Caco-2 (cell line): ENCODE measurements at places on chromosomes 7 and 10. TPM values are rescaled to one million over a fixed set of nuclear protein-coding genes. Genes with fewer than 3 reads are reported as not detected.
A peak's percentile ranks its signal among the peaks of the same experiment; 100 is the strongest.

- DNase-seq, result no peak
Measured at GRCh38 chr10:11255796-11256444, 238.2 kb downstream of the CELF2 start.

DNA sequence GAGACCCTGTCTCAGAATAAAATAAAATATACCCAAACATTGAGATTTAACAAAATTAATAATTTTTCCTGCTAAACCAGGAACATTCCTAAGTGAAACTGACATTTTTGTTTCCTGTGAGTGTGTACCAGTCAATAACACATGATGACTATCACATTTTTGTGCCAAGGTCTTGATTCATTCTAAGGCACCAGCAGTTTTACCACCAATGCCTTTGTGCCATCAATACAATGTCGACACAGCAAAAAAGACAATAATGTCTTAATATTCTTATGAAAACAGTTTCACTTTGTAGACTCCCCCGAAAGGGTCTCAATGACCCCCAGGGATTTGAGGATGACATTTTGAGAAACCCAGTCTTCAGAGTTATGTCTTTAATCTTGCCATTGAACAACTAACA is 7.2 kb upstream of the CADPS2 start:
- no peak for DNase-seq

DNA sequence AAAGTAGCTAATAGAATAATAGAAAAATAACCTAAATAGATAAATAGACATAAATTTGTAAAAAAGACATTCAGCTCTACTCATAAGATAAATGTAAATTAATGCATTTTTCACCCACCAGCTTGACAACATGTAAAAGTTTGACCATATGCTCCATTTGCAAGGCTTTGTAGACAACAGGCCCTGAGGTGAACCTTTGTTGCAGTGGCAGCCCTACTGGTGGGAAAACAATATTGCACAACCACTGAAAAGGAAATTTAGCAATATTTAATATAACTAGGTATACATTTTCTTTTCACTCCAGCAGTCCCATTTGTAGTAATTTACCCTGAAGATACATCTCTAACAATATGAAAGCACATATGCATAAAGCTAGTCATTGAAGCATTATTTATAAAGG is 39.0 kb upstream of the ADRA2A start:
- DNase-seq, result no peak

GRCh38 chr10:48525113-48525512 is 79.8 kb downstream of the ARHGAP22 start:
- DNase-seq, result no peak

DNA sequence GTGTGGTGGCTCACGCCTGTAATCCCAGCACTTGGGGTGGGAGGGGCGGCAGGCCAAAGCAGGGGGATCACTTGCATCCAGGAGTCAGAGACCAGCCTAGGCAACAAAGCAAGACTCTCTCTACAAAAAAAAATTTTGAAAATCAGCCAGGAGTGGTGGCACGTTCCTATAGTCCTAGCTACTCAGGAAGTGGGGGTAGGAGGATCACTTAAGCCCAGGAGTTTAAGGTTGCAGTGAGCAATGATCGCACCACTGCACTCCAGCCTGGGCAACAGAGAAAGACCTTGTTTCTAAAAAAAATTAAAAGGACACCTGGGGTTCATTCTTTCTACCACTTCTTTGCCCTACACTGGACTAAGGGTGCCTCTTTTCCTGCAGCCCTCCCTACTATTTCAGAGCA is 15.1 kb downstream of the WAPL start:
- no peak for DNase-seq

DNA sequence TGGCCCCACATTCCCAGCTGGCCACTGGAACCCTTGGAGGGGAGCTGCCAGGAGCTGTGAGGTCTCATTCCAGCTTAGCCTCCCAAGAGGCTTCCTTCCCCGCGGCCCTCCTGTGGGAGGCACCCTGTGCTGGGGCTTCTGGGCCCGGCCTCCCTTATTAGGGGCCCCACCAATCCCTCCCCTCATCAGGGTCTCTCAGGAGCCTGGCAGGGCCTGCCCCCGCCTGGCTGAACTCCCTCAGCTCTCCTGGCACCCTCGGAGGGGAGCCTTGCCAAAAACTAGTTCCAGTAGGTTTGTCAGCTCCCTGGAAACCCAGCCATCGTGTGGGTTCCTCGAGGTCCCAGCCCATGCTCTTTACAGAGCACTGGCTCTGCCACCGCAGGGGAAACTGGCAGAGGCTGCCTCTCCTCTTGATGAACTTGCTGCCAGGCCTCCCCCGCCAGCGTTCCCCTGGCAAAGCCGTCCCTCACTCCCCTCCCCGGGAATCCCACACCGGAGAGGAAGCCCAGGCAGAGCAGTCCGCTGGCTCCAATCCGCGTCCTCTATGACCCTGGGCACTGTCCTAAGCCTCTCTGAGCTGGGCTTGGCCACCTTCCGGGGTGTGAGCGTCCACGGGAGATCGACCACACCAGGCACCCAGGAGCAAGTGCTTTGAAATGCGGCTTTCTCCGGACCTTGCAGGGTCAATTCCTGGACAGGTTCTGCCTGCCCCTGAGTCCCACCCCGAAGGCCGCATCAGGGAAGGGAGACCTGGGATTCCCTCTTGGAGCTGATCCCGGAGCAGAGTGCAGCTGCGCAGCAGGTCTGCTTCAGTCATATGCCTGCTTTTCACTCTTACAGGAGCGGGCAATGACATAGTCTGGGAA is 139.8 kb downstream of the ARHGAP22 start:
- DNase-seq, result no peak

DNA sequence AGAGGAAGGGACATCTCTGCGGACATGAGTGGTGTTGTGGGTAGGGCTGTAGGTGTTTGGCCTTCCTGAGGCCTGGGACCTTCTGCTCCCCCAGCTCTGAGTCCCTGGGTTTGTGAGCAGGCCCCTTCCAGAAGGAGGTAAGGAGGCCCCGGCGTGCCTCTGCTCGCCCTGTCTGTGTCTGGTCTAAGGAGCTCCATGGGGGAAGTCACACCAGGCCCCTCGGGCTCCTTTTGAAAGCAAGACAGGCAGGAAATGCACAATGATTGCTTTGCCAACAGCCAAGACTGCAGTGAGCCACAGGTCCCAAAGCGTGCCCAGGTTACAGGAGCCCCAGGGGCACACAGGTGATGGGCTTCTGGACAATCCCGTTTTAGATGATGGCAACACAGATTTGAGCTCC is 89.5 kb downstream of the FAM53B start:
- DNase-seq, result no peak

- no peak for DNase-seq
Measured at GRCh38 chr10:36358736-36359135, 716.6 kb upstream of the FZD8 start.

GRCh38 chr10:241966-242643 is 106.8 kb downstream of the ZMYND11 start:
- no peak for DNase-seq

- DNase-seq, result no peak
Measured at GRCh38 chr7:16634271-16634738, 11.2 kb downstream of the ANKMY2 start.

GRCh38 chr10:59905731-59906416 is 482 bp downstream of the CCDC6 start:
- peak; percentile 48 for DNase-seq

- no peak for DNase-seq
Measured at GRCh38 chr10:116417821-116418220, 9.8 kb upstream of the PNLIPRP3 start.

DNA sequence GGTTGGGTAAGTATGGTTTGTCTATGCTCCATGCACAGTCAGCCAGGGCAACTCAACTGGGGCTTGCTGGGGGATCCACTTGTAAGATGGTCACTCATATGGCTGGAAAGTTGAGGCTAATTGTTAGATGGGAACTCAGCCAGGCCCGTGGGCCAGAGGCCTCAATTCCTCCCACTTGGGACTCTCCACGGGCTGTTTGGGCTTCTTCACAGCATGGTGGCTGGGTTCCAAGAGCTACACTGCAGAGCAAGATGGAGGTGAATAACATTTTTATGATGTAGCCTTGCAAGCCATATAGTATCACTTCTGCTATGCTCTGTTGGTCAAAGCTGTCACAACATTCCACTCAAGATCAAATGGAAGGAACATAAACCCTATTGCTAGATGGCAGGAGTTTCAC is 39.2 kb downstream of the ELMO1 start:
- no peak for DNase-seq

GRCh38 chr10:49749556-49750491 is 12.3 kb downstream of the OGDHL start:
- DNase-seq, result no peak

GRCh38 chr7:41732436-41732785 is 29.5 kb upstream of the INHBA start:
- no peak for DNase-seq

GRCh38 chr10:8502573-8502972 is 448.1 kb downstream of the GATA3 start:
- no peak for DNase-seq

- DNase-seq, result no peak
Measured at GRCh38 chr10:4011136-4011812, 226.3 kb upstream of the KLF6 start.

DNA sequence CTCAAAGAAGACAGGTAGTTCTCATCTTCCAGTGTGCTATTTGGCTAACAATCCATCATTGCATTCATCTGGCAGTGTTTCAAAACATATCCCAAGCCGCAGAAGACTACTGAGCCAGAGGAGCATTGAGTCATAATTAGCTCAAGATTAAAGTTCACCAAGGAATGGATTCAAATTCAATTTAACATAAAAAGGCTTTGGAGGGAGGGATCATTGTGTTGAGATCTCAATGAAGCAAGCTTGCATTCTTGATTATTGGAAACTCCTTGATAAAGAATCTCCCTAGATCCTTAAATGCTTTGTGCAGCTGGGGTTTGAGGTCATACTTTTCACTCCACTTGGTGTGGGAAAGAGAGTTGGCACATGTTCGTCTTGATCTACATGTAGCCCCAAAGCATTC is 142.8 kb upstream of the SEMA3A start:
- DNase-seq, result no peak

GRCh38 chr7:99221866-99222265 is 14.0 kb upstream of the KPNA7 start:
- DNase-seq, result no peak

DNA sequence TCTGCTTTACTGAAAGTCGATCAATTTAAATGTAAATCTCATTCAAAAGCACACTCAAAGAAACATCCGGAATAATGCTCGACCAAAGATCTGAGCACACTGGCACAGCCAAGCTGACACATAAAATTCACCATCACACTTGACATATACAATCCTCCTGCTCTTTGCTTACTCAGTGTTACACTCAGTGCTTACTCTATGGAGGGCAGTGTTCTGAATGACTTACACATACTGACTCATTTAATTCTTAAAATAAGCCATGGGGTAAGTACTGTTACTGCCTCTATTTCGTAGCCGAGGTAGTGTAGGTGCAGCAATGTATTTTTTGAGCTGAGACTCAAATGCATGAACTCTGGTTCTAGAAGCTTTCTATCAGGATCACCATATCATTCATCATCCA is 421.5 kb upstream of the LRRN3 start:
- no peak for DNase-seq

DNA sequence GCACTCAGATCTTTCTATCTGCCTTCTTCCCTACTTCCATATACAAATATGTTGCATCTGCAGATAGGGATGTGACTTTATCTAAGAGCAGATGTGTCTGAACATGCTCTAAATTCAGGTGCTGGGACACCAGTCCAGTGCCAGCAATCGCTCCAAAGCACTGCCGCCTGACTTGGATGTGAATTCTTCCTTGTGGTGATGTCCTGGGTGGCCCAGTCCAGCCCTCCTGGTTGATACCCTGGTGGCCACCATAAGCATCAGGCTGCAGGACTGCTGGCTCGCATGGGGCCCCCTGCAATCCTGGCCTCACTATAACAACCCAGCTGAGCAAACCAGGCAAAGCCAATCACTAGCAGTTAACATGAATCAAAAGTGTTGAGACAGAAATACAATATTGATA is 149.2 kb upstream of the PDE1C start:
- DNase-seq, result no peak

- DNase-seq, result peak; percentile 79
Measured at GRCh38 chr10:44966129-44966815, 6.7 kb downstream of the RASSF4 start.

DNA sequence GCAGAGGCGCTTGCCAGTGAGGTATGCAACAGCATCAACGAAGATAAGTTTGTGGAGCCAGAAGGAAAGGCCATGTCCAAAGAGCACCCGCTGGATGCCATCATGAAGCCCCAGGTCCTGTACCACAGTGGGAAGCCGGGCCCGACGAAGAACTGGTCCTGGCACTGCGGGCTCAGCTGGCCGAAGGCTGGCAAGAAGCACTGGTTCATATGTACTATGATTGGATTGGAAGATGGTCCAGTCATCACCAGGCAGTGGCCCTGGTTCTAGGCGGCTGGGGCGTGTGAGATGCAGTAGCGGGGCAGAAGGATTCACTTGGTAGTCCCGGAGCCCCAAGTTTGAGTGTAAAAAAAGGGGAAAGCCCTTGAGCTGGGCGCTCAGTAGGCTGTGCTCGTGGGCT is 3.9 kb downstream of the NDST2 start:
- DNase-seq, result no peak

DNA sequence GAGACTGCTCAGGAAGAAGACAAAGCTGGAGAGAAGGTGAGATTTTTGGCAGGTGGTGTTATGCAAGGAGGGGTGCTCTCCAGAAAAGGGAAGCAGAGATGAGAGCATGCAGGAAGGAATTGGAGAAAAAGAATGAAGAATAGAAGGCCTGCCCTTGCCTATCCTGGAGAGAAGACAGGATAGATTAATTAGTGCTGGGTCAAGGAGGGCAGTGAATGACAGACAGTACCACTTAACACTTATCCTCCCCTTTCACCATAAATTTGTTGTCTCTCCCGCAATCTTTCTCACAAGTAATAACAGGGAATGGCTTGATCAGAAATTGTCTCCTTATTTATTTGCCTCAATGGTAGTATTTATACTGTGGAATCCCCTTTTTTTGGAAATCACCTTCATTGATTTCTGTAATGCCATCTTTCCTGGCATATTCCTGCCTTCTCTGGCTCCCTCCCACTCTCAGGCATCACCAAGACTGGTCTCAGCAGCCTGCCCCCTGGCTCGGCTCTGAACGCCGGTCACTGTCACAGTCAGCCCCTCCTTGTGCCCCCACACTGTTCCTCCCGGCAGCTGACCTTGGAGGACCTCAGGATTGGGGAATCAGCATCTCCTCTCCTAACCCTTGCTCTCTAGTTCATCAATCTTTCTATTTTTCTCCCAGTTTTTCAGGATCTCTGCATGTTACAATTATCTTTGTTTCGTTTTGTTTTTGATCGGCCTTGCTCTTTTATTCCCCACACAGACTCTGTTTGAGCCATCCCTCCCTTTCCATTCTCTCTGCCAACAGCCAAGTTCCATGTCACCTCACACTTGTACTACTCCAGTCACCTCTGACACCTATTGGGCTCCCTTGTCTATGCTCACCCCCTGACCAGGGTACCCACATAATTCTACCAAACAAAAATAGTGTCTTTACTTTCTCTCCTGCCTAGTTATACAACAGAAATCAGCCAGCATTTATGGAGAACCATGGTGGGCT is 294.2 kb downstream of the PLXDC2 start:
- no peak for DNase-seq

- DNase-seq, result no peak
Measured at GRCh38 chr10:3564346-3565002, 220.5 kb downstream of the KLF6 start.

IFIT1B gene
- not detected in 2 replicates for total RNA-seq

TRPV5 gene
- total RNA-seq, result not detected in 2 replicates

CYP3A7 gene
- not detected in 2 replicates for total RNA-seq

ACSL5 gene
- total RNA-seq, result 46.6 and 47.9 TPM in 2 replicates

SFXN2 gene
- total RNA-seq, result 34.8 and 40.0 TPM in 2 replicates

KCNH2 gene
- total RNA-seq, result 0.60 and 0.66 TPM in 2 replicates

PRPS1L1 gene
- total RNA-seq, result not detected in 2 replicates

ODAD2 gene
- total RNA-seq, result not detected in 2 replicates

CBLL1 gene
- 35.9 and 39.1 TPM in 2 replicates for total RNA-seq
